H54 (cell line): ENCODE measurements at places on chromosomes 2 and 18.

DNA sequence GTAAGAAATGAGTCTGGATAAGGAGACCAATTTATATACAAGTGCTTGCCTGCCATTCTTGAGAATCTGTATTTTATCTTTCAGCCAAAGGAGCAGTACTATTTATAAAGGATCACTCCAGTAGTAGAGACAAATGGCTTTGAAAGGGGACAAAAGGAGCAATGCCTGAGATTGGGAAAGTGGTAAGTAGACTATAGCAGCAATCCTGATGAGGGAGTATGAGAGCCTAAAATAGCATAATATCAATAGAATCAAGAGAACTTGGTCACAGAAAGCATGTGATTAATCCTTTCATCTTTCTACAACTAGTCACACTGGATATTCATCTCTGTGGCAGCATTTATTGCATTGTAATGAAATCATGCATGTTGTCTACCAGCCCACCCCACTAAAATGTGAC, 20.2 kb downstream of the NRXN1 start:
- no peak for DNase-seq

DNA sequence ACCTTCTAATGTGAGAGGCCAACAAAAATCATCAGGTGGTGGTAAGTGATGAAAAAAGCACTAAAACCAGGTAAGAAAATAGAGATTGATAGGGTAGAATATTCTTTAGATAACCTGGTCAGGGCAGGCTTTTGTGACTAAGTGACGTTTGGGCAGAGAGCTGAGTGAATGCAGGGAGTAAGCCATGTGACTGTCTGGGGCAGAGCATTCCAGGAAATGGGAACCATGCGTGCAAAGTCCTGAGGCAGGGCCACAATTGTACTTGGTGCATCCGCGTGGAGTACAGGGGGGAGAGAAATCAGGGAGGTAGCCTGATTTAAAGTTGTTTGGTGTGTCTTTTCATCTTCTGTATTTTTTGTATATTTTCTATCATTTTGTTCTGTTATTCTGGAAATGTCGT, 102.5 kb downstream of the LYPD6B start:
- DNase-seq = no peak

GRCh38 chr18:2932247-2933181, 80.4 kb downstream of the LPIN2 start:
- no peak for DNase-seq

- DNase-seq = no peak
Measured at GRCh38 chr2:61978522-61978921, 73.0 kb downstream of the COMMD1 start.
